ENCODE measurements at places on chromosomes 6 and 20.

- no peak for DNase-seq
Measured at GRCh38 chr20:19456595-19457395, 244.4 kb downstream of the SLC24A3 start.

DNA sequence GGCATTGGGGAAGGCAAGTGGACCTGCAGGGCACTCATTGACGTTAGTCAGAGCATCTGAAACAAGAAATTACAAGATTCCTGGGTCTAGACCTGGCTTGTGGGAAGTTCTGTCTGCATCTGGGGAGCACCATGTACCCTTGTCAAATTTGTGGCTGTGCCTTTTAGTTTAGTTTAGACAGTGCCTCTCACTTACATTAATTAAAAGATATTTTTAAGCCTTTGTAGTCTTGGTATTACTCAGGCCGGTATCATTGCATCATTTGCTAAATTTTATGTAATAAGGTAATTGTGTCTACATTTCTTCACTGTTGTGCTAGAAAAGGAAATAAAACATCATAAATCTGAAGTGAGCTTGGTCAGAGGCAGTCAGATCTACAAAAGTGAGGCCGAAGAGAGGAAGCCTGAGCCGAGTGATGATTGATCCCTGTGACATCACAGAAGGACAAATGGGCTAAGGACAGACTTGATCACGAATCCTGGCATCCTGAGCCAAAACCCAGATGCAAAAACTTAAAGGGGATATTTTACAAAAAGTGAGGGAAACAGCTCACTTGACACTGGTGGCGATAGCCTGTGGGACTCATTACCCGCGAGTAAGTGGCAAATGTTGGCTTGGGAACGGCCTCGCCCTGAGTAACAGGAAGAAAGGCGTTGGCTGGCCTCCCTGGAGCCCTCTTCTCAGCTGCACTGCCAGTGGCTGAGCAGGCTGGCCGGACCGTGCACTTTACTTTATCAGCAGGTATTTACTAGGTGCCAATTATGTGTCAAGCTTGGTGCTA is 106.5 kb downstream of the TCP11 start:
- peak; percentile 33 for DNase-seq

- no peak for DNase-seq
Measured at GRCh38 chr6:30213957-30214656, 901 bp upstream of the TRIM26 start.

GRCh38 chr6:33298773-33299236 is at the start of gene RGL2:
Gene RGL2 (minus strand): TSS chr6:33298942. CDS start chr6:33298610, 332 bp downstream.
- DNase-seq: no peak

- DNase-seq: no peak
Measured at GRCh38 chr6:45538641-45539547, 161.2 kb upstream of the SUPT3H start.

GRCh38 chr6:58419321-58419720 is 1101.9 kb downstream of the PRIM2 start:
- no peak for DNase-seq

DNA sequence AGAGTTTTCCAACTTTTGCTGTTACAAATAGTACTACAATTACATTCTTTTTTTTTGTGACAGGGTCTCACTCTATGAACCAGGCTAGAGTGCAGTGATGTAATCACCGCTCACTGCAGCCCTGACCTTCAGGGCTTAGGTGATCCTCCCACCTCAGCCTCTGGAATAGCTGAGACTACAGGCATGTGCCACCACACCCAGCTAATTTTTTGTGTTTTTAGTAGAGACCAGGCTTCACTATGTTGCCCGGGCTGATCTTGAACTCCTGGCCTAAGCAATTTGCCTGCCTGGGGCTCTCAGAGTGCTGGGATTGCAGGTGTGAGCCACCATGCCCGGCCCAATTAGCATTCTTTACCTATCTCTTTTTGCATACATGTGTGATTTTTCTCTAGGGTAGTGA is 12.5 kb downstream of the ATRN start:
- DNase-seq: no peak

GRCh38 chr6:143880412-143880811 is 16.1 kb downstream of the ZC2HC1B start:
- DNase-seq: peak; percentile 48

GRCh38 chr6:73134588-73134987 is 90.7 kb downstream of the KHDC1L start:
- no peak for DNase-seq

- DNase-seq: no peak
Measured at GRCh38 chr6:115901896-115902295, 158.8 kb downstream of the FRK start.

- no peak for DNase-seq
Measured at GRCh38 chr20:45429618-45430017, 13.7 kb downstream of the PIGT start.

DNA sequence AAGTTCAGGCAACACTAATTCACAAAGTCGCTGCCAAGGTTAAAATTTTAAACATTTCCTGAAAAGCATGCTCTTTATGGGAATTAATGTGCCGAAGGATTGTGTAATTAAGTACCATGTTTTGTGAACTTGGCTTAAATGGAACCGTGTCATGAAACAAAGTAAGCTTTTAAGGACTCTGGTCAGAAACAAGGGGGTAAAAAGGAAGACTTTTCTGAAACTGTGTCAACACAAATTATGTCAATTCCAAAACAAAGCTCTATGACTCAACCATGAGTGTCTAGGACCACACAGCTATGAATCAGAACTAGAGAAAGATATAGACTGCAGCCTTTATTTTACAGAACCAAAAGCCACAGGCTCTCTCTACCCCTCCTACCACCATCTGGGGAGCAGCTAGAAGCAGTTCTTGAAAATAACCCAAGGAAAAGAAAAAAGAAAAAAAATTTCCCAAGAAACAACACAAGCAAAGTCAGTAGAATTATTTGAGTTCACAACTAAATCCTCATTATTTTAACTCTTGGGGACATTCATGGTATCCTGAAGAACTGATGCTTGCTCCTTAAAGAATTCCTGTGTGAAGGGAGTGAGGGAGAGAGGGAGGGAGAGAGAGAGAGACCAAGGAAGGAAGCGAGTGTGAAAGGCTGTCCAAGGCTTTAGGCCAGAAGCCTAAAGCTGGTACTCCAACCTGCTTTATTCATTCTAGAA is 81.9 kb downstream of the ZMYND8 start:
- no peak for DNase-seq

- no peak for DNase-seq
Measured at GRCh38 chr6:111739257-111739696, 133.6 kb upstream of the TRAF3IP2 start.

DNA sequence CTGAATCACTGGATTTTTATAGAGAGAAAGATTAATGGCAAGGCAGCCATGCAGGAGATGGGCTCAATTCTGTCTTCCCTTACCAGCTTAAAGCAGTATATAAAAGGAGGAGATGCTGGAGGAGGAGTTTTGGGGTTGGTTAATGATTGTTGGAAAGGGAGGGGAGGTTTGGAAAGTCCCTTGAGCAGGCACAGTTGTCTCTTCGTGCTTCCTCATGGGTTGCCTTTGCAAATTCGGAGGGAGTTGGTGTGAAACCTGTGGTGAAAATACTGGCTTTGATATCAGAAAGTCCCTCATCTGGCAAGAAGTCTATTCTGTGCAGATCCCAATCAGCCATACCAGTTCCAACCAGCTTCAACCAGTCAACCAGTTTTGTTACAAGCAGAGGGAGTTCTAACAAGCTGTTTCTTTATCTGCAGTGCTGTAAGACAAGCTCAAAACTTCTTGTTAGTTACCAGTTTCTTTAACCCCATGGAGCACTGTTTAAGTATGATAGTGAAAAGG is 107.0 kb downstream of the HIVEP1 start:
- DNase-seq: no peak

DNA sequence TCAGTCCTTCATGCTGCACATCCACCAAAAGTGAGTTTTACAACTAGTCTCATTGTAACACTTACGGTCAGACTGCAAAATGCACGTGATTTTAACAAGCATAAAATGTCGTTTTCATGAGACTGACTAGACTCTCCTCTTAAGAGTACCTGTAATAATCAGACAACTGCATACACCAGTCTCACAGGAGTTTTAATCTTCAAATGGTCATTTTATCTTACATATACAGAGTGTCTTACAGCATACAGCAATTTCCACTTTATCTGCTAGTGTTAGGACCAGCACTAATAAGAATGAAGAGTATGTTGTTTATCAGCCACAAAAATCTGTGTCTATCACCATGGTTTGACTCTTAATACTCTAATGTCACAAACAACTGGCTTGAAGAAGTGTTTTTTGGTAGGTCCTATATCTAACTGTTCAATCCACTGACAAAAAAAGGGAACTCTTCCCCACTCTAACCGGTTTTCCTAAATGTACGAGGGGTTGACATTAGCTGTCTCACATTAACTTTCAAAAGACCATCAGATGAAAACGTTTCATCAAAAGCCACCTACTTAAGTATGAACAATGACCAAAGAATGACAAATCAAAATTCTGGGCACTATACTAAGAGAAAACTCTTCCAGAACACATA is 1.5 kb upstream of the ASF1A start:
- DNase-seq: no peak

DNA sequence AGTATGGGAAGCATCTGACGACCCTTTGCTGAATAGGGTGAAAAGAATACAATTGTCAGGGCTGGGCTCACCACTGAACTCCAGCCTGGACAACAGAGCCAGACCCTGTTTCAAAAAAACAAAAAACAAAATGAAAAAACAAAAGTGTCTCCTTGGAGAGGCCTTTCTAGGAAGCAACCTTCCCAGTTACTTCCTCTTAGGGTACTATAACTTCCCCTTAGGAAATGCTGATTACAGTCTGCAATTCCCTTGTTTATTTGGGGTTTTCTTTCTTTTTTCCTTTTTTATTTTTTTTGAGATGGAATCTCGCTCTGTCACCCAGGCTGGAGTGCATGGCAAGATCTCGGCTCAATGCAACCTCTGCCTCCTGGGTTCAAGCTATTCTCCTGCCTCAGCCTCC is 20.5 kb upstream of the TTPAL start:
- no peak for DNase-seq

GRCh38 chr6:22025468-22026163 is 271.2 kb downstream of the PRL start:
- no peak for DNase-seq

DNA sequence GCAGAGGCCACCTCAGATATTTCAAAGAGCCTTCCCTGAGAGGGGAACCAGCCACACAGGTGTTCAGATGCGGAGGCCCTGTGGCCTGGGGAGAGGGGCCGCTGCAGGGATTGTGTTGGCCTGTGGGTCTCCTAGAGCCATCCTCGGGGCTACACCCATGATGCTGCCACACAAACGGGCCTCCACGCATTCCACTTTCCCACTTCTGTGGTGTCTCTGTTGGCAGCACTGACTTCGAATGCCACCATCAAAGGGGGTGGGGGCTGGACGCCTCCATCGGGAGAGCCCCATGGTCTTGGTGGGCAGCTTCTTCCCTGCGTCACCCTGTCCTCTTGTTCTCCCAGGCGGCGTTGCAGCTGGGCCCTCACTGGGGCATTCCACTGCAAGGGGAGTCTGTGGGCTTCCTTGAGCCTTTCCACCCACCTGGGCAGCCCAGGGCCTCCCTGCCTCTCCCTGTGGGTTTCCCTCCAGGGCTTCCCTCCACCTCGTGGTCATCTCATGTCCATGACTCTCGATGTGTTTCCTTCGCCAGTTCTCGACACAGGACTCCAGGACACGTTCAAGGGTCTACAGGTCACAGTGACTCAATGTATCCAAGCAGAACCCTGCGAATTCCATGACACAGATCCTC is 145.5 kb downstream of the ERMARD start:
- DNase-seq: no peak

GRCh38 chr6:135796643-135797305 is 54.7 kb upstream of the PDE7B start:
- peak; percentile 74 for DNase-seq

DNA sequence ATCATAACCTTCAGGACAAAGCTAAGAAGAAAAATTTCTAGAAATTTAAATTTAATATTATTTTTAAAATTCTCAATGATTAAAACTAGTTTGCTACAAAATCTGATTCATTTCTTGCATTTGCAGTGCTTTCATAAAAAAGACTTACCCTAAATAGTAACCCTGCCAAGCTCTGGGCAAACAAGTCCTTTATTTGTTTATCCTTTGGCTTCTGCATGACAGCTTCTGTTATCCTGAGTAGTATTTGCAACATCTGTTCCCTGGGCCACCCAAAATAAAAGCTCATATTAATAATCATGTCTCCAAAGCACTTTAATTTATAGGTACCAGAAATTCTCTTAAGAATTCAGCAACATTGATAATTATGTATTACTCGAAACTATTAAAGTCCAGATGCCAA is 101.3 kb downstream of the RALGAPA2 start:
- DNase-seq: peak; percentile 52

- DNase-seq: no peak
Measured at GRCh38 chr6:160198606-160199211, 59.9 kb downstream of the SLC22A2 start.

DNA sequence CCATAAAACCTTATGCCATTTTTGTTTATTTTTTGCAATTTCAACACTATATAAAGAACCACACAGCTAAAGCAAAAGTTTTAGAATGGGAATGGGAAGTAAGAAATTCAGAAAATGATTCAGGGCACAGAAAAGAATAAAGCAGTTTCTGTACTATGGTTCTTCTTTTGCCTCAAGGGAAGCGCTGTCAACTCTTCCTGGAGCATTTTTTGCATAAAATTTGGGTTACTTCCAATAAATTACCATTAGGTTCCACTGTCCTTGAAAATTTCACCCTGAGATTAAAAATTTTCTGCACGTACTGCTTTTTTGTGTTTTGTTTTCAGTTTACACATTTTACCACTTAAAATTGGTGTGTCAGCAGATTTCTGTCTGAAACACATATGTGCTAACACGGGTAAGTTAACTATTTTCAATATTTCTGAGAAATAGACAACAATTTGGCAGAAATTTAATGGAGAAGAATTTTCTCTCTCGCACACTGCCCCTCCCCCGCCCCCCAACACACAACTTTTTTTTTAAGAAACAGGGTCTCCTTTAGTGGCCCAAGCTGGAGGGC is 79.6 kb downstream of the ADAT2 start:
- no peak for DNase-seq

DNA sequence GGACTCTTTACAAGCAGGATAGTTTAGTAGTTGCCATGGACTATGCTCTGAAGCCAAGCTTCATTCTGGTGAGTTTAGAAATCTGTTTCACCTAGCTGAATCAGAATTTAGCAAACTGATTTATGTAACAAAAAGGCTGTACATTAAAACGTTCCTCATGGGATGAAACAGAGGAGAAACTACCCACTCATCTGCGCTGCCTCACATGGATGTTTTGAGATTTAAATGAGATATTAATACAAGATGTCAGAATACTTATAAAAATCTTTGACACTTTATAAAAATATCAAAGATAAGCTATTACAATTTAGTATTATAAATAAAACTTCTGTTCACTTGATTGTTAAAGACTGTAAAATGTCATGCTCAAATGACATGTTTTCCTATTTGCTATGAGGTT is 16.8 kb downstream of the RUNX2 start:
- DNase-seq: no peak

- DNase-seq: no peak
Measured at GRCh38 chr6:135182071-135183001, 1.2 kb downstream of the MYB start.

GRCh38 chr6:37060195-37060559 is 54.7 kb downstream of the FGD2 start:
- no peak for DNase-seq

- DNase-seq: no peak
Measured at GRCh38 chr6:52504782-52505136, 72.1 kb downstream of the TRAM2 start.
